ENCODE measurements at places on chromosomes 12 and 14.

DNA sequence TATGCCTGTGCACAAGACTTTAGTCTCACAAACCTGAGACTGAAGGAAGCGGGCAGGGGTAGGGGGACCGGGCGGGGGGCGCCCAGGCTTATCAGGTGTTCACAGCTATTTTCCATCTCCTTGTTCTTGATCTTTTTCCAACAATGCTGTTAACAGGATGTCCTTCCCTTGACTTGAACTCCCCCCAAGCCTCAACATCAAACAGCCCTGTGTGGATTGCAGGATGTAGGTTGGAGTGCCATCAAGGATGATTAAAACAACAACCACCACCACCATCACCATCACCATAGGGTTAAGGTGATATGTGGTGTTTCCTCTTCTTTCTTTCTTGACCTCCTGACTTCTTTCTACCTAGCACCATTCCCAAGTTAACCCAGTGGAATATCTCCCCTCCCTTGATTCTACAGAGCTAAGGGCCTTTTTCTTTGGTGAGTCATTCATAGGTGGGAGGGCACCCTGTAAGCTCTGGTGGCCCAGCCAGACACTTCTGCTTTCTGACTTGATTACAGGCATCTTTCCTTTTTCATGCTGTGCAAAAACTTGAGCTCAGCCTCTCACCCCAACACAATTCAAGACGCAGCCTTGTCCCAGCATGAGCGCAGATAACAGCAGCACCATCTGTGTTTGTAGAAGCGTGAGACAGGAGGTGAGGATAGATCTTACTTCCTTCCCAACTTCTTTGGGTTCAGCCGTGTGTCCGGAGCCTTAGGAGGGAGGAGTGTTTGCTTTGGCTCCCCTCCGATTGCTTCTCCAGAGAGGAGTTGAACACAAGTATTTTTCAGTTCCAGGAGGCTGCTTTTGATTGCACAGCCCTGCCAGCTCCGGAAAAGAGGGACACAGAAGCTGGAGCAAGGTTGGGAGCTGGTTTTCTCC is 26.8 kb downstream of the FLVCR2 start:
- no peak for DNase-seq

- DNase-seq: no peak
Observed at GRCh38 chr14:30223385-30223785, 295.7 kb upstream of the PRKD1 start.

GRCh38 chr12:80702889-80703805 is 4.3 kb upstream of the MYF6 start:
- no peak for DNase-seq

DNA sequence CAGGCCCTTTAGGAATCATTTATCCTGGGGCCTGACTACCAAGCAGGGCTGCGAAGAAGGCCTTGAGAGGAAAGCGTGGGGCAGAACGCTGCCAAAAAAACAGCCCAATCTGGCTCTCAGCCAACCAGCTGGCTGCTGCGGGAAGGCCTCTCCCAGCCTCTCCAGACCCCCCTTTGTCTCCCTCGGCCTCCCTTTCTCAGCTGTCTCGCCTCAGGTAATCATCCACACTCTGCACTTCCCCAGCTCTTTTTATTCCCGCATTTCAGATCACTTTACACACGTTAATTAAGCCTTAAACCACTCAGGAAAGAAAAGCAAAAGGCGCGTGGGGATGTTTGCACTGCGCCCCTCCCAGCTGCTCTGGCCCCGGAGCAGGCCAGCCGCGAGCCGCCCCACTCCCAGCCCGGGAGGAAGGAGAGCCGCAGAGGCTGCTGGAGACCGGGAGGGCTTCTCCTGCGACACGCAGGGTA is 208.2 kb upstream of the FOXN3 start:
- no peak for DNase-seq

DNA sequence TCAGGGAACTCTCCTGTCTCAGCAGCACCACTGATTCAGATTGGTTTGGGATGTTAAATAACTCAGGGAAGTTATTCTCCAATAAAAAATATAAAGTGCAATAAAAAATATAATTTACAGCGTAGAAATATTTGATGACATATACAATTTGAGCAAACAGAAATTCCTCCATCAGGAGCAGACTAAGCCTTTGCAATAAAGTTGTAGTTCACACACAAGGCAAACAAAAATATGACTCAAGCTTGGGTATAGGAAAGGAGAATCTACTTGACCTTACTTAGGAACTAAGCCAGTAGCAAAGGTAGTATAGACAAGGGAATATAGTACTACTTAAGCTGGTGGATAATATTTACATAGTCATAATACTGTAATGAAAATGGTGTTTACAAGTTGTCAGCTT is 264.1 kb downstream of the KIF21A start:
- DNase-seq: no peak

- no peak for DNase-seq
Observed at GRCh38 chr14:58752771-58753201, 115.0 kb downstream of the DACT1 start.

DNA sequence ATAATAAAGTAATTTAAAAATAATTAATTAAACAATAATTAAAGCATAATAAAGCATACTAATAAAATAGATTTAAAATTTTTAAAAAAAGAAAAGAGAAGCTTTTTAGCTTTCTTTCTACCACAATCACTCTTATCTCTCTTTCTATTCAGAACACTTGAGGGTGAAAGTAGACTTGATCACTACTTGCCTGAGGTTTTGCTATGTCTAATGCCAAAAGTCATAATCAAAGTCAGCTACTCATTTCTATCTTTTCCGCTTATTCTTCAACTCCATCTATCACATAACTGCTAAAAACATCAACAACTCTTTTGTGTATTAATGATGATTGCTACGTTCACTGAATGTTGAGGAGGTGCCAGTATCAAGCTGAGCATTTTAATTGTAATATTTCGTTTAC is 202.0 kb upstream of the KRR1 start:
- no peak for DNase-seq

DNA sequence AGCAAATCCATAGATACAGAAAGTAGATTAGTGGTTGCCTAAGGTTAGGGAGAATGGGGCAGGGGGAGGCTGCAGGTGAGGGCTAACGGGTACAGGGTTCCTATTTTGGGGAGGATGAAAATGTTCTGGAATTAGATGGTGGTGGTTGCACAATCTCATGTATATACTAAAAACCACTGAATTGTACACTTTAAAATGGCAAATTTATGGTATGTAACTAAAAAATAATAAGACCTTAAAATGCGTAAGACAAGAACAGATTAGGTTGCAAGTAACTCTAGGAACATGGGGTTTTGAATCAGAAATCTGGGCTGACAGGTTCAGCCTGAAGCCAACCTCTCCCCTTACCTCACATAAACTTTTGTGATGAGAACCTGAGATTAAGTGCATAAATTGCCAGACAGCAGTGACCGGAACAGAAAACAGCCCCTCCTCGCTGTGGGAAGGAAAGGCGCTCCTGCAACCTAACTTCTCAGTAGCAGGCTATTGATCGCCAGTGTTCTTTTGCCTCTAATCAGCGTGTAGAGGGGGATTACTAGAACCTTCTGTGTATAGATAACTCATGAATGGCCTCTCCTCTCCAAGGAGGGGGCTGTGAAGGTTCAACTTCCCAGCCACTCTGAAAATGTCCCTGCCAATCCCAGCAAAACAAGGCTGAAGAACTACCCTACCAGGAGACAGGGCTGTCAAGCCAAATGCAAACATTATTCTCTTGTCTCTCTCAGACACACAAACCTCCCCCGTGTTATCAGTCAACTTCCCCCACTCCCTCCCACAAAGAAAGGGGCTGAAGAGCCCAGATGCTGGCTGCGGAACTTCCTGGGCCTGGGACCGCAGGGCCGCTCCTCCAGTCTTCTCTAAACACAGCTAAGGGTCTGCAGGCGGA is 1.9 kb downstream of the SSH1 start:
- no peak for DNase-seq

DNA sequence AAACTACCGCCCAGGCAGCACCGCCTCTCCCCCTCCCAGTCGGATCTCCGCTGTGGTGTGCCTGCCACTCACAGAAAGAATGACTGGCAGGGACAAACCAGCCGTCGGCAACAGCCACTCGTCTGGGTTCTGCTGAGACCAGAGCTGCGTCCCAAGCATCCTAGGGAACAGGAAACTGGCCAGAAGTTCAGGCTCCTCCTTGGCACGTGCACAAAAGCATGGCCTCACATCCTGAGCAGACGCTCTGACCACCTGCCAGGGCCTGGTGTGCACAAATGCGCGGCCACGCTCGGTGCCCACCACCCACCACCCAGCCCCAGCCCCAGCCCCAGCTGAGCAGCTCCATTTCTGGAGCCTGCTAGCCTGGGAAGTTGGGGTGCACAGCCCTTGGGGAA is 214.8 kb downstream of the DPF3 start:
- DNase-seq: no peak

GRCh38 chr14:49754570-49755097 is 13.3 kb upstream of the KLHDC2 start:
- no peak for DNase-seq

DNA sequence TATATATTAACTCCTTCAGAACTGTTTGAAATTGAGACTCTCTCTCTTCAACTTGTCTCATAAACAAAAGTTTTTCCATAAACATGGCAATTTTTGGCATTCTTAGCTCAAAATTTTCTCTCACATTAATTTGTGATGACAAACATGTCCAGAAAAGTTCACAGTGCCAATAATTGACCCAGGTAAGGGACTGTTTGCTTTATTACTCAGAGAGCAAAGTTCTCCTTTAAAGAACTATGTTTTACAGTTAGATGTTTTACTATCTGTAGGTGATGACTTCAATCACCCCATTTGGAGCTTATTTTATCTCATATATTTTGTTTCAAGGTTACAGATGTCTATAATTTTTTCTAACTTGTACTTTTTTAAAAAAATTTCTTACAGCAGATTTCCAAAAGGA is 855.6 kb downstream of the SLC16A7 start:
- DNase-seq: no peak

DNA sequence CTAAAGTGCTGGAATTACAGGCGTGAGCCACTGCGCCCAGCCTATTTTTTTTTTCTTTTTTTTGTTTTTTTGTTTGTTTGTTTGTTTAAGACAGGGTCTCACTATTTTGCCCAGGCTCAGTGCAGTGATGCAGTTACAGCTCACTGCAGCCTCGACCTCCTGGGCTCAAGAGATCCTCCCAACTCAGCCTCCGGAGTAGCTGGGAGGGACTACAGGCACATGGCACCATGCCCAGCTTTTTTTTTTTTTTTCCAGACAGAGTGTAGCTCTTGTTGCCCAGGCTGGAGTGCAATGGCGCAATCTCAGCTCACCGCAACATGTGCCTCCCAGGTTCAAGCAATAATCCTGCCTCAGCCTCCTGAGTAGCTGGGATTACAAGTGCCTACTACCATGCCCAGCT is 5.8 kb upstream of the ITFG2 start:
- DNase-seq: no peak

GRCh38 chr12:32535288-32535999 is 136.1 kb downstream of the FGD4 start:
- DNase-seq: no peak

DNA sequence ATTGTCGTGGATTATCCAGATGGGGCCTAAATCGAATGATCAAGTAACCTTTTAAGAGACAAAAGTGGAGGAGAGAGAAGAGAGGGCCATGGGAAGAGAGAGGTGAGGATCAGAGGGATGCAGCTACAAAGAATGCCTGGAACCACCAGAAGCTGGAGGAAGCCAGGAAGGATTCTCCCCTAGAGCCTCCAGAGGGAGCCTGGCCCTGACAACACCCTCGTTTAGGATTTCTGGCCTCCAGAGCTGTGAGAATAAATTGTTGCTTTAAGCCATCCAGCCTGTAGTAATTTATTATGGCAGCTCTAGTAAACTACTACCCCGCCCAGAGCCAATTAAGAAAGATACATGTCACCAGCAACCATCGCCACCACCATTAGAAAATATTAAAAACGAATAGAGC is 46.2 kb upstream of the GSC start:
- DNase-seq: no peak

GRCh38 chr12:15561396-15561795 is 227.8 kb downstream of the EPS8 start:
- DNase-seq: no peak

- DNase-seq: no peak
Observed at GRCh38 chr12:49819786-49820185, 8.4 kb downstream of the NCKAP5L start.

DNA sequence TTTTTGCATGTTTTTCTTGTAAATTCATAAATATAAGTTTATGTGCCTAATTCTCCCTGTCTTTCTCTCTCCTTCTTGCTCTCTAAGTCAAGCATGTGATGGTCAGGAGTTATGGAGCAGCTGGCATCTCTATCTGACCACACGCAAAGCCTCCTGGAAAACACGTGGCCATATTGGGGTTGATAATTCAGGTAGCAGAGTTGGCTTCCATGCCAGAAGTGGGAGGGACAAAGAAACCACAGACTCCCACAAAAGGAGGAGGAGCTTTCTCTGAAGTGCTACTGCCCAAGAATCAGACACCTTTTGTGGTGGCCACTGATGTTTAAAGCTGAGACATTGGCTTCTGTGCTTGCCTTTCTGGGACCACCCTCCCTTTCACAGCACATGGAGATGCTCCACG is 517.6 kb upstream of the TMEM132C start:
- DNase-seq: no peak

GRCh38 chr12:52646613-52647012 is 5.4 kb downstream of the KRT2 start:
- no peak for DNase-seq

GRCh38 chr12:48125985-48126384 is 6.8 kb downstream of the PFKM start:
- DNase-seq: no peak

DNA sequence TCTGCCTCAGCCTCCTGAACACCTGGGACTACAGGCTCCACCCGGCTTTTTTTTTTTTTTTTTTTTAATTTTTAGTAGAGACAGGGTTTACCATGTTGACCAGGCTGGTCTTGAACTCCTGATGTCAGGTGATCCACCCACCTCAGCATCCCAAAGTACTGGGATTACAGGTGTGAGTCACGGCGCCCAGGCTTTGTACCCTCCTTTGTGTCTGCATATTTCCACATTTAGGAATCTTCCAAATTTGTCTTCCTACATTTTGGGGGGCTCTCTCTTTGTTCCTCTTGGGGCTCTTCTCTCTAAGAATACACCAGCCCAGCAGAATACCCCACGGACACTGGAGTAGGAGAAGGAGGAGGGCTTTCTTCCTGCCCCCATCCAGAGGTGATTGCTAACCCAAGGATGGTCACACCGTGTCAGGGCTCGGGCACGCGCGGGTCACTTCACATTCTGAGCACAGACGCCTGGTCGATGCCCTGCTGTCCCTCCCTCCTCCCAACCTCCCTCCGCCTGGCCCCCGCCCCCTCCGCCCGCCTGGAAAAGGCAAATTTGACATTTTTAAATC is 2.1 kb upstream of the DNAJC22 start:
- DNase-seq: no peak

DNA sequence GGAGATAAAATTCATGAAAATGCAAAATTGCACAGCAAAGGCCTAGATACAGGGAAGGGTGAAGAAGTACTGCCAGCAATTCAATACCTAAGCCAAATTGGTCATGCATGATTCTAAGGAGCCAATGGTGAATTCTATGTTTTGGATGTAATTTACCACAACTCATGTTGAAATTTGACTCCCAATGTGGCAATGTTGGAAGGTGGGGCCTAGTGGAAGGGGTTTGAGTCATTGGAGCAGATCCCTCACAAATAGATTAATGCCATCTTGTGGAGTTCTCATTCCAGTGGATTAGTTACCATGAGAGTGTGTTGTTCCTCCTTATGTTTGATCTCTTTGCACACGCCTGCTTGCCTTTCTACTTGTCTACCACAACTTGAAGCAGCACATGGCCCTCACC is 194.0 kb upstream of the ALG10 start:
- no peak for DNase-seq
